ENCODE measurements at places on chromosomes 13 and 19. TPM values are rescaled to one million over a fixed set of nuclear protein-coding genes. Genes with fewer than 3 reads are reported as not detected.

- no peaks in the 10 kb centered on the region for H3K36me3 ChIP-seq
- H3K4me3 ChIP-seq = no peak overlapping the region
- H3K4me1 ChIP-seq = no peaks in the 10 kb centered on the region
- H3K27me3 ChIP-seq = no peaks in the 10 kb centered on the region
- no peak overlapping the region for H3K27ac ChIP-seq
Observed at GRCh38 chr13:52706081-52706480, 33.5 kb downstream of the CNMD start.

GRCh38 chr19:33756177-33756576, 40.5 kb upstream of the KCTD15 start:
- H3K27me3 ChIP-seq = no peaks in the 10 kb centered on the region
- no peaks in the 10 kb centered on the region for H3K4me1 ChIP-seq
- no peak overlapping the region for H3K27ac ChIP-seq
- no peaks in the 10 kb centered on the region for H3K36me3 ChIP-seq
- no peak for DNase-seq

GRCh38 chr13:30898070-30898469, 8.0 kb upstream of the MEDAG start:
- no peak overlapping the region for H3K4me3 ChIP-seq
- no peaks in the 10 kb centered on the region for H3K4me1 ChIP-seq
- no peak for DNase-seq
- H3K36me3 ChIP-seq = no peaks in the 10 kb centered on the region
- H3K27me3 ChIP-seq = peaks cover 10% of the 10 kb centered on the region

- no peaks in the 10 kb centered on the region for H3K4me1 ChIP-seq
- no peaks in the 10 kb centered on the region for H3K36me3 ChIP-seq
- H3K27me3 ChIP-seq = no peaks in the 10 kb centered on the region
- no peak overlapping the region for H3K4me3 ChIP-seq
- no peak for DNase-seq
- H3K27ac ChIP-seq = no peak overlapping the region
Observed at GRCh38 chr13:51500687-51501086, 47.9 kb upstream of the INTS6 start.

DNA sequence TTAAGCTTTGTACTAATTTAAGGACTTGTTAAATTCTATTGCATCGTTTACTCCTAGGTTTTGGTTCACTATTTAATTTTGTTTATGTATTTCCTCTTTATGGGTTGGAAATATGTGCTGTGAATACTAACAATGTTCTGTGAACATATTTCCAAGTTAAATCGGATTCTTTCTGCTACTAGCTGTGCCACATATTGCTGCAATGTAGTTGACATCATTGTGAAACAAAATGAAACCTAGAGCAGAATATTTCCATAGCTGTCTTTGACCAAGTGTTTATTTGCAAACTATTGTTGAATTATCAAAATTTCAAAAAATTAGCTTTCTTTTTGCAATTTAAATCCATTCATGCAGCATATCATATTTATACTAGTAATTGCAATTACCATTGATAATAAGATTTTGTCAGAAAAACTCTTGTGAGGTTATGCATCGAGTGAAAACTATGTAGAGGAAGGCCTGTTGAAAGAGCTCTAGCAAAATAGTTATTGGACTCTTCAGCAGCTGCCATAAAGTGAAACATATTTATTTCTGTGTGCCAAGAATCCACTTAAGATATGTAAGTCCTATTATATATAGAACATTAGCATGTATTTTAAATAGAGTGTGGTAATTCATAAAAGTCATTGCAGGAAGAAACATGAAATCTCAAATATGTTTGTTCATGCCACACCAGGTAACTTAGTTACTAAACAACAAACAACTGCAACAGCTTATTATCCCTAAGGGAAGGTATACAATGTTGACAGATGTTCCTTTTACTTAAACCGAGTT, 575.1 kb downstream of the SLITRK6 start:
- no peaks in the 10 kb centered on the region for H3K36me3 ChIP-seq
- no peak overlapping the region for H3K4me3 ChIP-seq
- no peaks in the 10 kb centered on the region for H3K4me1 ChIP-seq
- no peak for DNase-seq
- H3K27ac ChIP-seq = no peak overlapping the region

GRCh38 chr13:22369840-22370239, 699.0 kb downstream of the FGF9 start:
- H3K27ac ChIP-seq = no peak overlapping the region
- H3K4me3 ChIP-seq = no peak overlapping the region
- no peak for DNase-seq
- H3K27me3 ChIP-seq = no peaks in the 10 kb centered on the region
- H3K36me3 ChIP-seq = no peaks in the 10 kb centered on the region

DNA sequence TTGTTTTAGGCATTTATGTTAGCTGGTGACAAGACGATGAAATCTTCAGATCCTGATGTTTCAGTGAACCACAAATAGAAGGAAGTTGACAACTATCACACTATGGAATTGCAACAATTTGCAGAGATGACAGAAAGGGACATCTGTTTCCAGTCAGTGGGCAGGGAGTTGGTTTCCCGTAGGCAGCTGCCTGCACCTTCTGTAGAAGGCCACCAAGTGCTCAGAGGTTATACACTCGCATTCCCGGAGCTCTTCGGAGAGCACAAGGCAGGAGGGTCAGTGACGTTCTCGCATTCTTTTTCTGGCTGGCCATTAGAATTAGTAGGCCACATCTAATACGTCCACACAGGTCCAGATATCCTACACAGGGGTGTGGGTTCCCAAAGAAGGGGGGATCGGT, 129.4 kb downstream of the SHISA2 start:
- no peak overlapping the region for H3K4me3 ChIP-seq
- H3K27ac ChIP-seq = no peak overlapping the region
- no peaks in the 10 kb centered on the region for H3K27me3 ChIP-seq
- no peaks in the 10 kb centered on the region for H3K4me1 ChIP-seq

DNA sequence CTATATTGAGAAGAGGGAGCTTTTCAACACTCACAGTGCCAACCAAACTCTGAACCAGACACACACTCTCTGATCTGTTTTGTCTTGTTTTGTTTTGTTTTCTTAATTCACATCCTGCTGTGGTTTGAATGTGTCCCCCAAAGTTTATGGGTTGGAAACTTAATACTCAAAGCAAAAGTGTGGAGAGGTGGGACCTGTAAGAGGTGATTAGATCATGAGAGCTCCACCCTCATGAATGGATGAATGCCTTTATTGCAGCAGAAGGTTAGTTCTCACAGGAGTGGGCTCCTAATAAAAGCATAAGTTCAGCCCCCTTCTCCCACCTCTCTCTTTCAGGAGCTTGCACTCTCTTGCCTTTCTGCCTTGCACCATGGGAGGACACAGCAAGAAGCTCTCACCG, 957.1 kb downstream of the PCDH9 start:
- H3K27ac ChIP-seq = no peak overlapping the region
- H3K4me1 ChIP-seq = no peaks in the 10 kb centered on the region
- no peak overlapping the region for H3K4me3 ChIP-seq
- no peaks in the 10 kb centered on the region for H3K27me3 ChIP-seq
- H3K36me3 ChIP-seq = no peaks in the 10 kb centered on the region

- no peak overlapping the region for H3K27ac ChIP-seq
- no peaks in the 10 kb centered on the region for H3K4me1 ChIP-seq
- no peak for DNase-seq
- no peaks in the 10 kb centered on the region for H3K36me3 ChIP-seq
- H3K27me3 ChIP-seq = no peaks in the 10 kb centered on the region
Observed at GRCh38 chr13:71875823-71876222, 8.8 kb upstream of the DACH1 start.

- H3K36me3 ChIP-seq = peaks cover 11% of the 10 kb centered on the region
- H3K4me3 ChIP-seq = peak overlapping the region; percentile 54
- H3K4me1 ChIP-seq = peaks cover 38% of the 10 kb centered on the region
- peak overlapping the region; percentile 78 for H3K27ac ChIP-seq
- H3K27me3 ChIP-seq = no peaks in the 10 kb centered on the region
Observed at GRCh38 chr19:4967738-4968461, 1.0 kb upstream of the KDM4B start.

DNA sequence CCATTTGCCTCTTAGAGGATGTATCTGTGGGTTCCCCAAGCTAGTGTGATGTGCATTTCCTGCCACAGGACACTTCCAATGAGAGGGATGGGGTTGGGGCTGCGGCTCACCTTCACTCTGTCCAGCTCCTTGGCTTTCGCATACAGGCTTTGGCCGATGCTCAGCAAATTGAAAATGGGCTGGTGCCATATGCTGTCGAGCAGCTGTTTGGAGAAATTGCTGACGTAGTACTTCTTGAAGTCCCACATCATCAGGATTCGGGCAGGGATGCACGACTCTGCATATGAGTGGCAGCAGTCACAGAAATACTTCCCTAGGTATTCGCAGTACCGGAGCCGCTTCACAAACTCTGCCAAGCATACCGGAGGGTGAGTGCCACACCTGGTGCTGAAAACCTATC, 37.0 kb downstream of the RUBCNL start:
- no peak overlapping the region for H3K4me3 ChIP-seq
- no peak for DNase-seq
- H3K27me3 ChIP-seq = no peaks in the 10 kb centered on the region
- H3K27ac ChIP-seq = no peak overlapping the region

DNA sequence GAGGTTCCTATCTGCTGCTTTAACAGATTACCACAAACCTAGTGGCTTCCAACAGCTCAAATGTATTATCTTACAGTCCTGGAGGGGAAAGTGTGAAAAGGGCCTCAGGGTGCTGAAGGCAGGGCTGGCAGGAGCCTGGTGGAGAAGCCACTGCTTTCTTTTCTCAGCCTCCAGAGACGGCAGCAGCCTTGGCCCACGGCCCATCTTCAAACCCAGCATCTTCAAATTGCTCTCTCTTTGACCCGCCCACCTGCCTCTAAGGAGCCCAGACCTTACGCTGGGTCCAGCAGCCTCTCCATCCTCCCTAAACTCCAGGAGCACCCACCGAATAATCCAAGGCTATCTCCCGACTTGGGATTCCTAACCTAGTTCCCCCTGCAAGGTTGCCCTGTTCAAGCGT, 35.6 kb downstream of the C13orf46 start:
- no peak for DNase-seq
- no peak overlapping the region for H3K27ac ChIP-seq

GRCh38 chr13:39282400-39282972, 244.2 kb downstream of the NHLRC3 start:
- no peaks in the 10 kb centered on the region for H3K36me3 ChIP-seq
- no peaks in the 10 kb centered on the region for H3K4me1 ChIP-seq
- H3K27ac ChIP-seq = no peak overlapping the region
- DNase-seq = no peak

Gene IL11
- 1.5 TPM for polyA plus RNA-seq

Gene PRDX2
- 113 TPM for polyA plus RNA-seq

Gene BCL3
- 62.9 TPM for polyA plus RNA-seq

Gene SRRM5
- 0.39 TPM for polyA plus RNA-seq
